ENCODE measurements at places on chromosomes 7 and 10.

DNA sequence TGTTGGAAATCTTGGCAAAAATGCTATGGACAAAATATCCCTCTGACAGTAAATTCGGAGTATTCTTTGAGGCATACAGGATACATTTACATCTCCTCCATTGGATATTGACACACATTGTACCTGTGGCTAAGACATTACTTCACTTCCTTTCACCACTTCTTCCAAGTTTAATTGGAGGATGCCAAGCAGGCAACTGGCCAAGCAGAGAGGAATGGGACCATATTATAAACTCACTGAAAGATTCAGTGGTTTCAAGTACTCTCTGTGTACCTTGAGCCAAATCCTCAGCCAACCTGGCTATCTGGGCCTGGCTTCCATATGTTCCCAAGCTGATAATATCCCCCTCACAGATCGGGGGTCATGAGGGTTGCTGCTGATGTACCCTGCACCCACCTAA is 14.7 kb upstream of the JCAD start:
- no peak for DNase-seq

DNA sequence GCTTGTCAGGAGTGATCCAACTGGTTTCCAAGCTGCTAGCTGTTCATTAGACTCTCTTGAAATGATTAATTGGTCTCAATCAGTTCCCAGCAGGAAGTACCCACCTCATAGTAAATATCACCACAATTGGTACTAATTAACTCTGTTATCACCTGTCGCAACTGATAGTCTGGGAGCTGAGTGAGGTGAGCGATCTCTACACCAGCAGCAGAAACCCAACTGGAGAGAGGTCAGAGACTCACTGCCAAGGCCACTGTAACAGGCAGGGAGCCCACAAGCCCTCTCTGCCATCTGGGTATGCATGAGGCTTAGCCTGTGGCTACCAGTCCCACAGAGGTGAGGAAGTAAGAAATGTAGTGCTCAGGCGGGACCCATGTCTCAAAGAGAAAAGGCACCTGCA is 245.5 kb downstream of the DYNC1I1 start:
- DNase-seq, result no peak

- no peak for DNase-seq
These were observed 100.6 kb upstream of the CDK1 start for GRCh38 chr10:60677531-60678129.

DNA sequence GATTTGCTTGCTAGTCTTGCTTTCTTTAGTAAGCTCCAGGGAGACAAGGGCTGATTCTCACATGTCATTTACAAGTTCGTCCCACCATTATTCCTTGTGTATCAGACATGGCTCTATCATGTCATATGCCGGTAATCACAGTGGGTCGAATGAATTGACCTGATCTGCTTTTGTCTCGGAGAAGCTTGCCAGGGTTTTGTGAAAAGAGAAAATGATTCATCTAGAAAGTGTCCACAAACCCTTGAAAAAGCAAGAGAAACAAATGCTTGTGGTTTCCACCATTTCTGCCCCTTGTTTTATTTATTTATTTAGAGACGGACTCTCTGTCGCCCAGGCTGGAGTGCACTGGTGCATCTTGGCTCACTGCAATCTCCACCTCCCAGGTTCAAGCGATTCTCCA is 278.5 kb downstream of the TCF7L2 start:
- DNase-seq, result no peak

- DNase-seq, result no peak
These were observed 1.9 kb upstream of the FAM170B start for GRCh38 chr10:49135575-49136313.

- no peak for DNase-seq
These were observed 10.3 kb downstream of the HUS1 start for GRCh38 chr7:47968847-47969774.

GRCh38 chr10:89745903-89746302 is 44.5 kb downstream of the KIF20B start:
- no peak for DNase-seq

Measured in activated CD8-positive, alpha-beta memory T cell treated with anti-CD3 and anti-CD28 coated beads for 1 hour (primary cell).